Hippocampal formation (tissue), 2 donors: ENCODE measurements at places on chromosomes 4 and X.

DNA sequence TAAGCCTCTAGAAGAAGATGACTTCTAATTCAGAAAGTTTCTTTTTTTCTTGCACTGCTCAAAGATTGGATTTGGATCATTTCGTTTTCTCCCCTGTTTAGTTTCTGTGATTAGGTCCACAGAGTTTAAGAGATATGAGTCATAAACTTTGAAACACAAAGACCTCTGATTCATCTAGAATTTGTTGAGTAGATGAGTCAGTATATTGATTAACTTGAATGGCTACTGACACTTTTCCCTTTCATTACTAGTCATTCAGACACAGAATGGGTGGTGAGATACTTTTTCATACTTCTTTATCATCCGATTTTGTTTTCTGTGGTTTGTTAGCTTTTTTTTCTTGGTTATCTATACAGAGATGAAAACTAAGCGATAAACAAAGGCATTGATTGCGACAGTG lies 34.1 kb upstream of the AFF2 start:
- no peak for DNase-seq

DNA sequence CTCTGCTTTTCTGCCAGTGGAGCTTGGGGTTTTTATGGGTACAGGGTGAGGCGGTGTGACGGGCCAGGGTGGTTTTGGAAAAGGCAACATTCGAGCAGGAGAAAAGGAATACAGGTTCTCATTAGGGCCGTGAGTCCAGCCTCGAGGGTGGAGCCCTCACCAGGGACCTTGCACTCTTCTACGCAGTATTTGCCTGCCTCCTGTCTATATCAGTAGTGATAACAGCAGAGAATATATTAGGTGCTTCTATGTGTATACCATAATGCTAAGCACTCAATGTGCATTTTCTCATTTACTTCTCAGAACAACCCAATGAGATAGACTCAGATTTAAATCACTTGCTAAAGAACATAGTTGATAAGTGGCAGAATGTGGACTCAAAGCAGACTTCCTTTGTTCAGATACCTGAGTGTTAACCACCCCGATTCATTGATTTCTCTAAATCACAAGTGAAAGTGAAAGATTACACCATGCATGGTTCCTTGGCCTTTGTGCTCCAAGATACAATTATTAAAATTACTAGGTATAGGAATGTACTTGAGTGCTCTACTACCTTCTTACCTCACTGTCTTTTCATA lies 403.9 kb downstream of the PCDH7 start:
- DNase-seq = no peak

GRCh38 chr4:98310867-98311266 lies 49.7 kb downstream of the RAP1GDS1 start:
- DNase-seq = no peak

GRCh38 chr4:14749910-14750309 lies 252.4 kb upstream of the CPEB2 start:
- DNase-seq = no peak

GRCh38 chr4:159414305-159414704 lies 311.4 kb downstream of the RAPGEF2 start:
- DNase-seq = no peak
